ENCODE measurements at places on chromosomes 3 and 15. TPM values are rescaled to one million over a fixed set of nuclear protein-coding genes. Genes with fewer than 3 reads are reported as not detected.

The PRKCD gene
- total RNA-seq = 12.1 TPM

GRCh38 chr3:64327100-64327804 lies 102.0 kb upstream of the PRICKLE2 start:
- DNase-seq = no peak

The DOCK3 gene
- total RNA-seq = 0.19 TPM

- no peak for DNase-seq
Observed at GRCh38 chr3:49165771-49166751, at the start of gene CCDC71. TSS of gene CCDC71 (minus strand) at chr3:49166331. CDS start at chr3:49164208, 2,123 bp downstream.

DNA sequence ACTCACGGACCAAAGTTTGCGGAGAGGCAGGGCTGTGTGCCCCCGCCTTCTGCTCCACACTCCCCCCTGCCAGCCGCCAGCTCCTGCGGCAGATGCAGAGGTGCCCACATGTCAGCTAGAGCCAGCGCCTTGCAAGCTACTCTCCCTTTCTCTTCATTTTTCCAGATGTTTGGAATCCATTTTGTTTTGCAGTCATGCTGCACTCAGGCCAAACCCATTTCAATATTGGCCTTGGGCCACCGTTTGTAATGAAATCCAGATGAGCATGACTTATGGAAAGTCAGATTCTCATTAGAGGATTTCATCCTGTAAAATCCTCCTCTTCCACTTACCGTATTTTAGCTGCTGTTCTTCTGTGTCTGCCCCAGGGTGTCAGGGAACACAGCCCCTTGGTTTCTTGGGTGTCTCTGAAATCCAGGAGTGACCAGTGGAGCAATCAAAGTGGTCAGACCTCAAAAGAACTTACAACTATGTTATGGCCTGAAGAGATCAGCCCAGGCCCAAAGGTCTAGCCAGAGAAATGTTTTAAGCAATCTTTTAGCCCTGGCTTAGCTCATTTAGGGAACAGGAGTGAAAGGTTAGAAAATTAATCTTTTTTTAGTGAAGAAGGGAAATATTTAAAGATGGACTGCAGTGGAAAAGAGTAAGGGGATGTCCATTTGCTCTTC lies 65.8 kb downstream of the AAGAB start:
- DNase-seq = no peak

DNA sequence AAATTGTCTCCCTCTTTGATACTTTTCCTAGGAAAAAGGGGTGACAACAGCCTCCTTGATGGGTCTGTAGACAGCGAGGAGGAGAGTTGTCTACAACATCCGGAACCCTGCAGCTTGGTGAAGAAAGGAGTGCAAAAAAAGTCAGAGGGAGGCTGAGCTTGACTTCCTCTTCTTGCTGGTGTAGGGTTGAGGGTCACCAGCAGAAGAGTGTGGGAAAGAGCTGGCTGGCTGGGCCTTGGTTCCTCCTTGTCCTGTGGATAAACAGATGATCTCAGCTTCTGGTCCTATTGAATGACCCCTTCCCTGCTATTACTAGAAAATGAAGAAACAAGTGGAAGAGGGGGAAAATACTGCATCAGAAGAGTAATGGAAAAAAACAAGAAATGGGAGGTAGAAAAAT lies 20.4 kb downstream of the SLC7A14 start:
- no peak for DNase-seq

GRCh38 chr15:37824717-37825382 lies 109.6 kb upstream of the TMCO5A start:
- DNase-seq = peak; percentile 39

DNA sequence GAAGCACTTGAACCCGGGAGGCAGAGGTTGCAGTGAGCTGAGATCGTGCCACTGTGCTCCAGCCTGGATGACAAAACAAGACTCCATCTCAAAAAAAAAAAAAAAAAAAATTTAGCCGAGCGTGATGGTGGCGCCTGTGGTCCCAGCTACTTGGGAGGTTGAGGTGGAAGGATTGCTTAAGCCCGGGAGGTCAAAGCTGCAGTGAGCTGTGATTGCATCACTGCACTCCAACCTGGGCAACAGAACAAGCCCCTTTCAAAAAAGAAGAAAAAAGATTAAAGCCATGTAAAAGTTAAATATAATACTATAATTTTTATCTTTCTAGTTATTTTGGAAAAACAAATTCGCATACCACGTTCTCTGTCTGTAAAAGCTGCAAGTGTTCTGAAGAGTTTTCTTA lies 61.9 kb upstream of the SKIL start:
- DNase-seq = no peak

The ACOX2 gene
- total RNA-seq = 0.10 TPM

DNA sequence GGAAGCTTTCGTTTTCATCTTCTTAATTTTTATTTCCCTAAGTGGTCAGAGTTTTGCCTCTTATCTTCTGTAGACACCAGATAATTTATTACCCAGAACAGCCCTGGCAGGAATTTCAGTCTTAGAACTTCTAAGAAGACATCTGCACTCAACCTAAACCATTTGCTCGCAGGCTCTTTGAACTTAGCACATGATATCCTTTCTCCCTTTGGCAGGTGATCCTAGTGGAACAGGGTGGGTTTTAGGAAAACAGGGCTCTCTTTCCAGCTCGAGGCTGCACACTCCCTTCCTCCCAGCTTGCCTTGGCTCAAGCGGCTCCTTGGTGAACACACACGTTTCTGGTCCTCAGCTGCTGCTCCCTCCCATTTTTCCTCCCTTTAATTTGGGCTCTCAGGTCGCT lies 116.5 kb downstream of the THSD4 start:
- DNase-seq = no peak

DNA sequence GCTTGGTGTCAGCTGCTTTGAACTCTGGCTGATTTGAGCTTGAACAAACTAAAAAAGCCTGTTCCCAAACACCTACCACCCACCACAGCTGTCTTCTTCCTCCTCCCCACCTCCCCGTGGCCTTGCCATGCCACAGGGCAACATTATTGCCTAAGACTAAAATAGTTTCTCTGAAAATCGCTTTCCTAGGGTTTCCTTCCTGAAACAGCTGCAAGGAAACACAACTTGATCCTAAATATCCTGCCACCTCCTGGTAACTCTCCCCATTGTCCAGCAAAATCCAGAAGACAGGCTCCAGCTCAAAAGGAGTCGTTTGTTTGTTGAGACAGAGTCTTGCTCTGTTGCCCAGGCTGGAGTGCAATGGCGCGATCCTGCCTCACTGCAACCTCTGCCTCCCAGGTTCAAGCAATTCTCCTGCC lies 193.9 kb upstream of the TPM1 start:
- peak; percentile 75 for DNase-seq

GRCh38 chr3:170367797-170368196 lies 10.3 kb downstream of the SKIL start:
- no peak for DNase-seq

- DNase-seq = no peak
Observed at GRCh38 chr3:64109438-64109837, 86.1 kb upstream of the PSMD6 start.

The SPATA12 gene
- total RNA-seq = 0.18 TPM

- DNase-seq = no peak
Observed at GRCh38 chr3:72144773-72145505, 360.0 kb upstream of the PROK2 start.

DNA sequence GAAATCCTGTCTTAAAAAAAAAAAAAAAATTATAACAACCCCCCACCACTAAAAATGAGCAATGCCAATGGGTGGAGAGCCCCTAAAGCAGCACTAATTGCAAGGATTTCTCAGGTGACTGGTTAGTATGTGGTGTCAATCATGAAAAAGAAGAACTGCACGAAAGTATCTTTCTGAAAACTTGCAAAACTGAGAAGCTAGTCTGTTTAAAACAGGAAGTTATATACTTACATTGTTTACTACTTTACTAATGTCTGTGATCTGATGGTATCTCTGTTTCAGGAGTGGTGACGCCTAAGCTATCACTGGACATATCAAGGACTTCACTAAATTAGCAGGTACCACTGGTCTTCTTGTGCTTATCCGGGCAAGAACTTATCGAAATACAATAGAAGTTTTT lies at the start of gene CCR3:
TSS of gene CCR3 (plus strand) at position 341 of the 400 bp plus-strand sequence. CDS start 22,699 bp downstream, outside the sequence.
- no peak for DNase-seq

DNA sequence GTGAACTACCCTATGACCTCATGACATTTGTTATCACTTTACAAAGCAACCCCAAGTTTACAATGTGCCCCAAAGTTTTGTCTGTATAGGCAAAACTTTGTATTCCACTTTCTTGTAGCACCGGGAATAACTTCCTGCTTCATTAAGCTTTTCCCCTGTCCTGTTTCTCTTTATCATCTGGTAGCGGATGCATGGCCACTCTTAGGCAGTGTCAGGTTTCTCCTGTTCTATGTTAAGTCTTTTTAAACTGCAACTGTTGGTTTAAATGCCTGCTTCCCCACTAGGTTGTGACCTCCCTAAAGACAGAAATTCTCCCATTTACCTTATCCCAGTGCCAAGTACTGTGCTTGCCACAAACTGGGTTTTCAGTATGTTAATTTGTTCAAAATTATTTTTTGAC lies 433.6 kb upstream of the DPH6 start:
- no peak for DNase-seq

GRCh38 chr3:25007974-25008658 lies 419.9 kb upstream of the RARB start:
- DNase-seq = no peak

The GOLGA8S gene
- total RNA-seq = 0.06 TPM

DNA sequence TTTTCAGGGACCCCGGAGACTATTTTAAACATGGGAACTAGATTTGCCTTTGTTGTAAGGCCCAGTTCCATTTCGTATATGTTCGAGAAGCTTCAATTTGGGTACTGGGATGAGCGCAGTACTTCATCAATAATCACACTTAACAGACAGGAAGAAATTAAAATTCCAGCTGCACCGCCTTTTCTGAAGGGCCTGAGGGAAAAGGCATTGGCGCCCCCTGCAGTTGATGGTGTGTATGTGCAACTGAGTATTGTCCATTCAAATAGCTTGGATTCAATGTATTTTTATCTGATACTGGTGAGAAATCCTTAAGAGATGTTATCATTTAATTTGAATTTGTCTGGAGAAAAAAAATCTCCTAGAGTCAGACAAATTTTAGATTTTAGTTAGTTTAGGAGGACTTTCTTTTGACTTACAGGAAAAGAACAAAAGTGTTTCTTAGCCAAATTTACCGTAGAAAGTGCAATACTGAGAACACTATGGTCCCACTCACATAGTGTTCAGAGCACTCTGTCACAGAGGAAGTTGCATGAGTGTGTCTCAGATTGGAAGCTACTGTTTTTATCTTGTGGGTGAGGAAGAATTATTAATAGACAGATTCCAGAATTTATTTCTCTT lies 5.4 kb upstream of the ALDH1A2 start:
- peak; percentile 41 for DNase-seq

- no peak for DNase-seq
Observed at GRCh38 chr3:193788189-193788991, 195.4 kb downstream of the OPA1 start.

The MINAR1 gene
- total RNA-seq = 0.29 TPM

DNA sequence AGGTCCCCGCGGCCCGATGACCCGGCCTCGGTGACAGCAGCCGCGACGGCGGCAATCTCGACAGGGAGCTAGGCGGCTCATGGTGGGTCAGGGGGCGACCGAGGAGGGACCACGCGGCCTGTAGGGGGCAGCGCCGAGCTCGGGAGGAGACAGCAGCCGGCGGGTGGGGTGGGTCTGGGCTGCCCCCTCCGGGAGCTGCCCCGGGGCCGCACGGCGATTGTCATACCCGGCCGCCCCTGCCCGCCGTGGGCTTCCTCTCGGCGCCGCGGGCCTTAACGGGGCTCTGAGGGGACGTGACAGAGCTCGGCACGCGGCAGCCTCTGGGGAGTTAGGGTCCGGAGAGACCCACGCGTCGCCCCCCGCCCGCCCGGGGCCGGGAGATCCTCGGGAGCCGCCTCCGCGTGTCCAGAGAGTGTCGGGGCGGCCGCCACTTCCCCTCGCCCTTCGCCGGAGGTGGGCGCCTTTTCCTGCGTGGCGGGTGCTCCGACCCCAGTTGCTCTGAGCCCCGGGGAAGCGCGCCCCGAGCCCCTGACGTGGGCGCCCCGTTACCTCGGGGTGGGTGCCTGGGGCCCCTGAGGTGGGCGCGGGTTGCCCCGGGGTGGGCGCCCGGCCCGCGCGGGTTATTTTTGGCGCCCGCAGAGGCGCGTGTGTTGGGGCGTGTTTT lies 539 bp upstream of the PLCL2 start:
- DNase-seq = no peak

- no peak for DNase-seq
Observed at GRCh38 chr15:29226436-29227208, 43.0 kb downstream of the NSMCE3 start.

DNA sequence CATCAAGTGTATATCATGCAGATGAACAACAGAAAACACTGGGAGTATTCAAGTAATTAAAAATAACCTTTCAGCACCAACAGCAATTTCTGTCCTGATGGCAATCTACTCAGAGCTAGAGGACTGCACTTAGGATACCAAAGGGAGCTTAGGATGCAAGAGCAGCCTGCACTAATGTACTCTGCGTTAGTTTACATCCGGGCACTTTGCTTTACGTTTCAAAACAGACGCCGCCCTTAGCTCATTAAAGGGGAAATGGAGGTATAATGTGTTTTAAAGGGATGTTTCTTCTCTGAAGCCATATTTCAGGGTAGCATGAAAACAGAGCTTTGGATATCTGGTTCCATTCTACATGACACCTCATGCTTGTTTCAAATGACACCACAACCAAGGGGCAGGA lies 14.0 kb upstream of the B3GNT5 start:
- no peak for DNase-seq

DNA sequence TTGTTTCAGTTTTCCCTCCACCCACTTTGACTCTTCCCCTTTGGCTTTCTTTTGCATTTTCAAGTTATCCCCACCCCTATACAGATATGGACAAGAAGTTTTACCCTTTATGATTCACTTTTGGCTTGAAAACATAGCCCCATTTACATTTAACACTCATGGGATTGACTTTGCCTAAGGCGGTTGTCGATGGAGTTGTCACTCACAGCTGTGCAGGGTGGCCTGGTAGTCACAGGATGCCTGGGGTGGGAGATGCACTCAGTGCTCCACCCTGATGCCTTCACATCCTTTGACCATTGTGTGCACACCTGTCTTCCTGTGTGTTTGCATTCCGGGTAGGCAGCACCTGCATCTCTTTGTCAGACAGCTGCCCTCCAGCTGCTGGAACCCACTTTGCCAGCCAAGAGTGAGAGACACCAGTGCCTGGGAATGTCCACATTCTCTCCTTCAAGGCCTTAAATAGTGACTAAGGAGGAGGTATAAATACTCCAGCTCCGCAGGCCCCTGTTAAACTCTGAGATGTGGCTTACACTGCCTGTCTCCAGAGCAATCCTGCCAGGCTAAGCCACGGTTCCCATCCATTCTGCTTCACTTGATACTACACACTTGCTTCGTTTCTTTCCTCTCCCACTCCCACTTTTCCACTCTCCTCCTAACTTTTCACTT lies 191.5 kb upstream of the SLC24A5 start:
- no peak for DNase-seq

DNA sequence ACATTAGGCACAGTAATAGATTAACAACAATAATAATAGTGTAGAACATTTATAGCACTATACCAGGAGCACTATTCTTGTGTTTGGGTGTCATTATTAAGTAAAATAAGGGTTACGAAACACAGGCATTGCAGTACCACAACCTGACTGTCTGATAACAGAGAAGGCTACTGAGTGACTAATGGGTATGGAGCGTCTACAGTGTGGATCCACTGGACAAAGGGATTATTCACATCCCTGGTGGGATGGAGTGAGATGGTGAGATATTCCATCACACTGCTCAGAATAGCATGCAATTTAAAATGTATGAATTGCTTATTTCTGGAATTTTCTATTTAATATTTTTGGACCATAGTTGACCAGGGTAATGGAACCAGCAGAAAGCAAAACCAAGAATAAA lies 18.2 kb downstream of the MINDY4B start:
- no peak for DNase-seq

Data from glomerular endothelial cell (primary cell).